ENCODE measurements at places on chromosomes 6 and 20. TPM values are rescaled to one million over a fixed set of nuclear protein-coding genes. Genes with fewer than 3 reads are reported as not detected.

Gene DNAH8
- total RNA-seq, result 0.10 TPM

Gene TNNC2
- total RNA-seq, result not detected

Gene ZC3H12D
- 10.7 TPM for total RNA-seq

GRCh38 chr6:81865712-81866111, 113.2 kb upstream of the TENT5A start:
- no peak for DNase-seq
- H3K27ac ChIP-seq, result no peak overlapping the region
- H3K27me3 ChIP-seq, result peaks cover 2% of the 10 kb centered on the region

- no peak overlapping the region for H3K27ac ChIP-seq
- no peaks in the 10 kb centered on the region for H3K36me3 ChIP-seq
- DNase-seq, result no peak
- peaks cover 3% of the 10 kb centered on the region for H3K27me3 ChIP-seq
- no peaks in the 10 kb centered on the region for H3K4me1 ChIP-seq
Observed at GRCh38 chr20:54382419-54382818, 93.0 kb upstream of the DOK5 start.

DNA sequence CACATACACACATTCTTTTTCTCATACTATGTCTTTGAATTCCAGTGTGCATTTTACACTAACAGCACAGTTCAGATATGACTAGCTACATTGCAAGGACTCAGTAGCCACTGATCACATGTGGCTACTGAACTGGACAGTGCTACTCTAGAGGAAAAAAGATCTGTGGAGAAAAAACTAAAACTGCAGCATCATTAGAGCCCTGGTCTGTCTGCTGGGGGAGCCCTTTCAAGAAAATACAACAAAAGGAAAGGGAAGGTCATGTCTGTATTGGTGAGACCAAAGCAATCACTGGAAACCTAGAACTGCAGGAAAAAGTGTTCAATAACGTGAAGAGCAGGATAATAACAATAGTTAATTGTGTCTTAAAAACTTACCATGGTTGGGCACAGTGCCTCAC, 132.3 kb upstream of the JARID2 start:
- H3K27ac ChIP-seq, result no peak overlapping the region
- no peak for DNase-seq
- no peak overlapping the region for H3K4me3 ChIP-seq

DNA sequence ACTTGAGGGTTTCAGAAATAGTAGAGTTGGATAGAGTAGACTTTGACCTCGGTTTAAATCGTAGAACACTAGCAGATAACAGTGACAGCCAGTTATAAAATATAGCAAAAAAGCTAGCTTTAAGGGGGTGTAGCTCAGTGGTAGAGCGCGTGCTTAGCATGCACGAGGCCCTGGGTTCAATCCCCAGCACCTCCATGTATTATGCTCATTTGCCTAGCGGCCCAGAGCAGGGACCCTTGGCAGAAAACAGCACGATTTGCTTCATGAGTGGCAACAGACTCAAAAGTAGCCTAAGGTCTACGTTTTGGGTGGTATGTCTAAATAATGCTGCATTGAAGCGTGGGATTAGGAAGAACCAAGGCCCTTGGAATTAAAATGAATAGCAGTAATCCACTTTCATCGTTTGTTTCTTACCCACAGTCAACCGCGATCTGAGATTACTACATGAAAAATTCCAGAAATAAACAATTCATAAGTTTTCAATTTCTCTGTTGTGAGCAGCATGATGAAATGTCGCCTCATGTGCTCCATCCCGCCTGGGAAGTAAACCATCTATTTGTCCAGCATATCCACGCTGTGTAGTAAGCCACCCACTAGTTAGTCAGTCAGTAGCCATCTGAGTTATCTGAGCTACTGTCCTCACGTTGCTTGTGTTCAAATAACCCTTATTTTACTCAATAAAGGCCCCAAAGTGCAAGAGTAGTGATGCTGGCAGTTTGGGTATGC, 184.9 kb downstream of the GPX5 start:
- H3K27ac ChIP-seq, result no peak overlapping the region
- peaks cover 13% of the 10 kb centered on the region for H3K4me1 ChIP-seq
- no peak for DNase-seq
- peaks cover 11% of the 10 kb centered on the region for H3K36me3 ChIP-seq
- H3K4me3 ChIP-seq, result no peak overlapping the region

DNA sequence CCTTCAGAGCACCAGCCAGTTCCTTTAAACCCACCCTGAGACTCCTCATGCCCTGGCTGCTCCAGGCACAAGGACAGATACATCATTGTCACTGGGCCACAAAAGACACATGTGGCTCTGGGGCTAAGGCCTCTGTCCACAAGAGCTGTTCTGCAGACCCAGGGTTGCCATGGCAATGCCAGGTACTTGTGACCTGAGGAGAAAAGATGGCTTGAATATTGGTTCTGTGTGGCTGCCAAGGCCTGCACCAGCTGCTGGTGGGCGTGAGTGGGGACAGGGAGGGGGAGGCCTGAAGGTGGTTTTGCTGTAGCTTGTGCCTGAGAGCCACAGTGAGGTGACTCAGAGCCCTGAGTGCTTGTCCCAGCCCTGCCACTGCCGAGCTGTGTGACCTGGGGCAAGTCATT, 31.8 kb downstream of the SAYSD1 start:
- H3K27me3 ChIP-seq, result peaks cover 9% of the 10 kb centered on the region
- H3K4me1 ChIP-seq, result peaks cover 5% of the 10 kb centered on the region
- H3K36me3 ChIP-seq, result no peaks in the 10 kb centered on the region
- no peak overlapping the region for H3K27ac ChIP-seq
- H3K4me3 ChIP-seq, result no peak overlapping the region

DNA sequence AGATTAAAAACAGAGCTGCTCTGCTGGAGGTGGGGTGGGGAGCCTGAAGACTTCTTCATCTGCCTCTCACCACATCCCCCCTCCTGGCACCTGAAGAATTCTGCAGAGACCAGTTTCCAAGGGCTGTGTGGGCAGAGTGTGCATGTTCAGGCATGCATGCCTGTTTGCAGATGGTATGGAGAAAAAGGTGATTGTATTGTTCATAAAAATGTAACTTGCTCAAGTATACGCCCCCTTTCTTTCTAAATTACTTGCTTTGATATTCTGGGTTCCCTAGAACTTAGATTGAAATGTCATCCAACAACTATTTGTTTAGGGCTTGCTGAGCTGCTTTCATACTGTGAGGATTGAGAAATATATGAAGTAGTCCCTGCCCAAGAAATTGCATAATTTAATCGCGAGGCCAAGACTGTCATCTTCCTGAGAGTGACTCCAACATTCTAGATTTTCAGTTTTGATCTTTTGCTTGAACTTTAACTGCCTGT, 83.6 kb downstream of the LCA5 start:
- no peaks in the 10 kb centered on the region for H3K27me3 ChIP-seq
- no peak overlapping the region for H3K27ac ChIP-seq
- no peak overlapping the region for H3K4me3 ChIP-seq
- DNase-seq, result no peak

DNA sequence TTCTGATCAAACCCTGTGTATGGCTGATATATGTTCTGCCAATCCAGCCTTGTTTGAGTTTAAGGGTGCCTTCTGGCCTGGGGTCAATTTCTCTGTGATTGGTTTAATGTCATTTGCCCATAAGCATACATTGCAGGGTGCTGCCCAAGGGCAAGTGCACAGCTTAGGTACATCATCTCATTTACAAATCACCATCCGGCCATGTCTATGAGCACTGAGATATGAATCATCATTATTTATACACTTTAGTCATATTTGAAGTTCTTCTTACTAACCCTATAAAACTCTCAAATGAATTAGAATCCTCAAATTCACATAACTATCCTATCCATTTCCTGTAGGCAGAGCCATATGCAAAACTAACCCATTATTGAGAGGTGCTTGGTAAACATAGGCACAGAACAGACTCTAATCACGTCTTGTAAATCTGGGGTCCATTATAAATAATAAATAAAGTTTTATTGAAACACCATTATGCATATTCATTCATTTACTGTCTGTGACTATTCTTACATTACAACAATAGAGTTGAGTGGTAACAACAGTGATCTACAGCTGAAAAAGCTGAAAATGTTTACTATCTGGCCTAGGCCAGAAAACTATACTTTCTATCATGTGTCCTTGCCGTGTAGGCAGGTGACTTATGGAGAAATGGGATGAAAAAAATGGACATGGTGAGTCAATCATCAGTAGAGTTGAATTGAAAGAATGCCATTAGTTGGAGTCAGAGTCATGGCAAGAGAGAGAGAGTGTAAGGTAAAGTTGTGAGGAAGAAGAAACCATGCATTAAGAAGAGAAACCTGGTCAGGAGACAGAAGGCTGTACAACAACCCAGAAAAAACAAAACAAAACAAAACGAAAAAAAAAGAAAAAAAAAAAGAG, 25.0 kb downstream of the KCNQ5 start:
- H3K36me3 ChIP-seq, result no peaks in the 10 kb centered on the region
- H3K27ac ChIP-seq, result no peak overlapping the region
- peaks cover 3% of the 10 kb centered on the region for H3K4me1 ChIP-seq
- no peak overlapping the region for H3K4me3 ChIP-seq
- H3K27me3 ChIP-seq, result no peaks in the 10 kb centered on the region

- H3K4me3 ChIP-seq, result no peak overlapping the region
- H3K36me3 ChIP-seq, result no peaks in the 10 kb centered on the region
- H3K27ac ChIP-seq, result no peak overlapping the region
- DNase-seq, result no peak
- no peaks in the 10 kb centered on the region for H3K4me1 ChIP-seq
Observed at GRCh38 chr6:46022106-46022948, 6.7 kb upstream of the CLIC5 start.

DNA sequence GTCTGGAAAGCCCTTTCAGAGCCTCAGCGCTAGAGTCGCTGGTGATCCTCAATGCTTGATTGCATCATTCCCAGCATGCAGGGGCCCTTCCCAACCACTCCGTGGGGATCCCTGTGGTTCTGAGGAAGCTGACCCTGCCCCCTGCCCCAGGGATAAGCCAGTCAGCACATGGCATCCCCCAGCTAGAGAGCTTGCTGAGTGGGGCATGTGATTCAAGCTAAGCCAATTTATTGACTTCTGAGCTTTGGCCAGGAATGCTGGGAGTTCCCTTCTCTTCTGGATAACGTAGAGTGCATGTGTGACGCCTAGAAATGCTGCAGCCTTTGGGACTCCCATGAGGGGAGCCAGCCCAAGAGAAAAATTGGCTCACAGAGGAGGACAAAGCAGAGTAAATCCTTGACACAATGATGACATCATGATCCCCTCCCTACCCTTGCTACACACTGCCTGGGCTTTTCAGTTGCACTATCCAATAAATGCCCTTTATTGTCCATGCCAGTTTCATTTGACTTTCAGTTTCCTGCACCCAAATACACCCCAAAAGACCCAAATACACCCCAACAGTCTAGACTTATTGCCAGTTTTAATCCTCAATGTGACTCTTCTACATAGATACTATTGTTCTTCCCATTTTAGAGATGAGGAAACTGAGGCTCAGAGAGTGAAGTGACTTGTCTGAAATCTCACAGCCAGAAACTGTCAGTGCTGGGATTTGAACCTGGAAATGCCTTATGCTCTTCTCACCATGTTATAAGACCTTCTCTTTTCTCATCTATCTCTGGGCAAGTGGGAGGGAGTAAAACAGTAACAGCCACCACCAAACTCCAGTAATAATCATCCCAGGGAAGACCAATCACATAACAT, 34.3 kb downstream of the KCNB1 start:
- H3K36me3 ChIP-seq, result no peaks in the 10 kb centered on the region
- H3K27me3 ChIP-seq, result peaks cover 22% of the 10 kb centered on the region
- H3K27ac ChIP-seq, result no peak overlapping the region
- no peak overlapping the region for H3K4me3 ChIP-seq
- no peaks in the 10 kb centered on the region for H3K4me1 ChIP-seq

All from activated CD4-positive, alpha-beta T cell treated with anti-CD3 and anti-CD28 coated beads, Interleukin-2, amount 10 ng/mL, durations not matched to agents 7 days and 5 days (primary cell).